Neural crest cell (in vitro differentiated cells): ENCODE measurements at places on chromosomes 7 and 10. TPM values are rescaled to one million over a fixed set of nuclear protein-coding genes. Genes with fewer than 3 reads are reported as not detected.

- no peaks in the 10 kb centered on the region for H3K4me1 ChIP-seq
- no peak for DNase-seq
- no peak overlapping the region for H3K27ac ChIP-seq
- peaks cover 5% of the 10 kb centered on the region for H3K27me3 ChIP-seq
- no peak overlapping the region for H3K4me3 ChIP-seq
- no peaks in the 10 kb centered on the region for H3K36me3 ChIP-seq
These were observed 58.8 kb upstream of the MKLN1 start for GRCh38 chr7:131268906-131269305.

DNA sequence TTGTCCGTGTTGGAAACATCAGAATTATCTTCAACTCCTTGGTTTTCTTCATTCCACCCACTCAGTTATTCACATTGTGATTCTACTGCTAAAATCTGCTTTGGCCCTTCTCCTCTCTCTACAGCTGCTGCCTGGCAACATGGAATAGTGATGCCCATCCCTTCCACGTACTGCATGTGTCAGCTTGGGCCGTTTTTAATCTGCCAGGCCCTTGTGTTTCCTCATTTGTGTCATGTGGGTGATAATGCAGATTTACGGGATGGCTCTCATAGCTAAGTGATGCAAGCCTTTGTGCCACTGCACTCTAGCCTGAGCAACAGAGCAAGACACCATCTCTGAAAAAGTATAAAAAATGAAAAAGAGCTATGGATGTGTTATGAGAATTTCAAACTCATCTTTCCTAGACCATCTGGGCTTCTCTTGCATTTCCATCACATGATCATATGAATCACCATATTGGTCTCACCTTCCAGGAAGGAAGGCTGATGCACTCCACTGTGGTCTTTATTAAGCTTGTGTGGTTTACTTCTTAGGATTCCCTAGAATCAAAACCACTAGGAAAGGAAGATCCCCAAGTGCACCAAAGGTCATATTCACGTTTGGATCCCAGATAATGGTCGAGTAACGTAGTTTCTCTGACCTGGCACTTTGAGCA is 20.6 kb upstream of the CELF2 start:
- DNase-seq: no peak
- H3K4me3 ChIP-seq: no peak overlapping the region
- H3K27me3 ChIP-seq: no peaks in the 10 kb centered on the region
- H3K4me1 ChIP-seq: no peaks in the 10 kb centered on the region
- H3K36me3 ChIP-seq: no peaks in the 10 kb centered on the region

DNA sequence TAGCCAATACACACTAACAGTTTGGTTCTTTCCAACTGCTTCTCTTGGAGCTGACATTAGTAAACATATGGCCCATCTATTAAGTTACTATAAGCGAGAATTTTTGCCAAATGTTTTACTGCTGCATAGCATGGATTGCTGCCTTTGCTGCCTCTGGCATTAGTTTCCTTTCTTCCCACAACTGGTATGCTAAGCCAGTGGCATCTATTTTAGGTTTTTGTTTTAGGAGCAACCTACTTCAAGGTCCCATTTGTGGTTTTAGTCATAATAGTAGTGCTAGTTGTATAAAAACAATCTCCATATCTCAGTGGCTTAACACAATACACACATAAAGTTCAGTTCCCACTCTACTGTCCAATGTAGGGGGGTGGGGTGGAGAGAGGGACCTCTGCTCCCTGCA is 25.9 kb upstream of the PANK1 start:
- no peaks in the 10 kb centered on the region for H3K36me3 ChIP-seq
- H3K4me3 ChIP-seq: no peak overlapping the region
- H3K27ac ChIP-seq: no peak overlapping the region
- H3K27me3 ChIP-seq: no peaks in the 10 kb centered on the region
- DNase-seq: no peak
- peaks cover 25% of the 10 kb centered on the region for H3K4me1 ChIP-seq

GRCh38 chr7:146175716-146176115 is 59.1 kb downstream of the CNTNAP2 start:
- no peak overlapping the region for H3K27ac ChIP-seq
- peaks cover 9% of the 10 kb centered on the region for H3K4me1 ChIP-seq
- no peaks in the 10 kb centered on the region for H3K36me3 ChIP-seq

GRCh38 chr7:42671627-42672026 is 240.2 kb downstream of the C7orf25 start:
- no peak for DNase-seq
- H3K4me3 ChIP-seq: no peak overlapping the region
- H3K27ac ChIP-seq: no peak overlapping the region
- H3K27me3 ChIP-seq: no peaks in the 10 kb centered on the region

DNA sequence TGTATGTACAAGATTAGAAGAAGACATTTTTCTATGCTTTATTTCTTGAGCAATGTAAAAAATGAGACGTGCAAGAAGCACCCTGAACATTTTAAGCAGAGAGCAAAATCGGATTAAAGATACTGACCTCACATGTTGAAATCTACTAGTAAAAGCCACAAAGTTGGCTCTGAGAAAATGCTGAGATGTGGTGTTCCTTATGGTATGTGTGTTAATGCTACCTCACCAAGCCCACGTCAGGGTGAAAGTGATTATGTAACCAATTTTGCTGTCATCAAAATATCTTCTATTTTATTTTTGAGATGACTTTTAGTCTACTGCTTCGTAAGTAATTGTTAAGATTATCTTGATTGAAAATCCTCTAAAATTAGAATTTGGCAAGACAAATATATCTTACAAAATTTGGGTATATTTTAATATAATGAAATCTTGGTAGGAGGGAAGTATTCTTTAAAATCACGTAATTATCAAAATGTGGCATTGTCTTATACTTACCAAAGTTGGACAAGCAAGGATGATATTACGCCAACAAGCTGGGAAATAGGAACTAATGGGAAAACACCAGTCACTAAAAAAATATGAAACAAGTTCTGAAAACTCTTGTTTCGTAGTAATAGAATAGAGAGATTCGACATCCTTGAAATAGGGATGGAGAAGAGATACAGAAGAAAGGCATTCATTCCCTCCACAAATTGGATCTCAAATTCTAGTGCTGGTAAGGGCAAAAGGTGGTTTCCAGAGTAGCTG is 5.8 kb downstream of the ADO start:
- peaks cover 71% of the 10 kb centered on the region for H3K4me1 ChIP-seq
- DNase-seq: no peak
- H3K27me3 ChIP-seq: peaks cover 17% of the 10 kb centered on the region
- no peak overlapping the region for H3K27ac ChIP-seq
- peak overlapping the region; percentile 92 for H3K4me3 ChIP-seq
- H3K36me3 ChIP-seq: peaks cover 12% of the 10 kb centered on the region

GRCh38 chr7:135372222-135372621 is 137.7 kb downstream of the CNOT4 start:
- H3K27me3 ChIP-seq: no peaks in the 10 kb centered on the region
- peaks cover 7% of the 10 kb centered on the region for H3K4me1 ChIP-seq
- H3K4me3 ChIP-seq: no peak overlapping the region
- H3K27ac ChIP-seq: no peak overlapping the region

DNA sequence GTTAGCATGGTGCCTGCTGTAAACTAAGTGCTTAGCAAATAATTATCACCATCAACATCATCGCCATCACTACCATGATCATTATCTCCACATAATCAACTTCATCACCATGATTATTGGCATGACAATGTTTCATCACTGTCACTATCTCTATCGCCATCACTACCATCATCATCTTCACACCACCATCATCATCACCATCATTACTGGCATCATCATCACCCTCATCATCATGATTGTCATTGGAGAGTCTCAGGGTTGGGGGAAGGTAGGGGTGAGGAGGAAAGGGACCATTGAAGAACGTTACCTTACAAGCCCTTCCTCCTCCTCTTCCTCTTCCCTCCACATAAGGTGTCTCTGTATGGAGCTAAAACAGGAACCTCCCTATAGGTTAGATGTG is 54.9 kb upstream of the GPR26 start:
- no peaks in the 10 kb centered on the region for H3K4me1 ChIP-seq
- H3K27me3 ChIP-seq: peaks cover 84% of the 10 kb centered on the region
- no peak for DNase-seq
- H3K4me3 ChIP-seq: no peak overlapping the region
- H3K36me3 ChIP-seq: no peaks in the 10 kb centered on the region
- H3K27ac ChIP-seq: no peak overlapping the region

DNA sequence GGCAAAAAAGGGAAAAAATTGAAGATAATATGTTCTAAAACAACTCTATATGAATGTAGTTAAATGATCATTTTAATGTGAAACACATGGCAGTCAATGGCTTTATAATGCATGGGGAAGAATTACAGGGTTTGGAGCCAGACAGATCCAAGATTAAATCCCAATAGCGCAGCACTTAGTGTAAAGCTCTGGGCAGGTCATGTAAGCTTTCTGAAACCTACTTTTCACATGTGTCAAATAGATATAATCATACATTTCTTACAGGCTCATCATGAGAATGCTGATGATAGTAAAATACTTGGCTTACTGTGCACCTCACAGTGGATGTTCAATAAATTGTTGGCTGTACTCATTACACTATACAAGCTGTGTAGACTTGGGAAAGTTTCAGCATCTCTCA is 48.0 kb upstream of the ZNF365 start:
- no peak overlapping the region for H3K27ac ChIP-seq
- H3K4me1 ChIP-seq: no peaks in the 10 kb centered on the region
- H3K27me3 ChIP-seq: peaks cover 3% of the 10 kb centered on the region
- DNase-seq: no peak
- H3K36me3 ChIP-seq: peaks cover 2% of the 10 kb centered on the region
- H3K4me3 ChIP-seq: no peak overlapping the region

DNA sequence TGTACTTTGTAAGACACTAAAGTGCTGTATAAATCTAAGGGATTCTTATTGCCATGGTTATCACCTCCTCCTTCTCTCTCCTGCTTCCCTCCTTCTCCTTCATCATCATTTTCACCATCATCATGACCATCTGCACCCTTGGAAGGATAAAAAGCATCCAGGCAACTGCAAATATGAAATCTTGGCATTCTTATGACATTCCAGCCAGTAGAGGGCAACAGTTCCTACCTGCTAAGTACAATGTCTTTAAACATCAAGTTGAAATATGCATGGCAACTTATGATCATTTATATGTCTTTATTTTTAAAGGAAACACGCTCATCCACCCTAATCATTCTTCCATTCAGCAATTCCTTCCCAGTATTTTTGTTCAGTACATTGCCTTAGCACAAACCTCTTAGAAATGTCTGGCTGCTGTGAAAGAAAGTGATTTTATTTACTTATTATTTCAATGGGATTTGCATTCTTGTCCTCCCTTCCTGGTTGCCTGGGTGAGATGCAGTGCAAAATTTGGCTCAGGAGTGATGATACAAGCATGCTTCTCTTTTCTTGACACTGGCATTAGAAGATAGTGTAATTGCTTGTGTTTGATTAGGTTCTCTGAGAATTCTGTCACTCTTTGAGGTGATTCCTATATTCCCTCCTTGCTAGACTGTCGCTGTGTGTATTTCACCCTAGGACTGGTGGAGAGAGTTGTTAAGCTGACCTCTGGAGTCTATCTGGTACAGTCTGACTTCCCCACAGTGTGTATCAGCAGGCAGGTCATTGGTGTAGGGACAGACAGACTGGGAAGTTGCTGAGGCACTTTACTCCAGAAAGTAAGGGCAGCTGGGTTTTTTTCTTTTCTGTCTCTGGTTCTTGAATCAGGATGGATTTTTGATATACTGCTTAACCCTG is 188.5 kb upstream of the BMPER start:
- no peak overlapping the region for H3K27ac ChIP-seq
- H3K4me1 ChIP-seq: peaks cover 21% of the 10 kb centered on the region
- no peaks in the 10 kb centered on the region for H3K36me3 ChIP-seq
- no peak for DNase-seq

DNA sequence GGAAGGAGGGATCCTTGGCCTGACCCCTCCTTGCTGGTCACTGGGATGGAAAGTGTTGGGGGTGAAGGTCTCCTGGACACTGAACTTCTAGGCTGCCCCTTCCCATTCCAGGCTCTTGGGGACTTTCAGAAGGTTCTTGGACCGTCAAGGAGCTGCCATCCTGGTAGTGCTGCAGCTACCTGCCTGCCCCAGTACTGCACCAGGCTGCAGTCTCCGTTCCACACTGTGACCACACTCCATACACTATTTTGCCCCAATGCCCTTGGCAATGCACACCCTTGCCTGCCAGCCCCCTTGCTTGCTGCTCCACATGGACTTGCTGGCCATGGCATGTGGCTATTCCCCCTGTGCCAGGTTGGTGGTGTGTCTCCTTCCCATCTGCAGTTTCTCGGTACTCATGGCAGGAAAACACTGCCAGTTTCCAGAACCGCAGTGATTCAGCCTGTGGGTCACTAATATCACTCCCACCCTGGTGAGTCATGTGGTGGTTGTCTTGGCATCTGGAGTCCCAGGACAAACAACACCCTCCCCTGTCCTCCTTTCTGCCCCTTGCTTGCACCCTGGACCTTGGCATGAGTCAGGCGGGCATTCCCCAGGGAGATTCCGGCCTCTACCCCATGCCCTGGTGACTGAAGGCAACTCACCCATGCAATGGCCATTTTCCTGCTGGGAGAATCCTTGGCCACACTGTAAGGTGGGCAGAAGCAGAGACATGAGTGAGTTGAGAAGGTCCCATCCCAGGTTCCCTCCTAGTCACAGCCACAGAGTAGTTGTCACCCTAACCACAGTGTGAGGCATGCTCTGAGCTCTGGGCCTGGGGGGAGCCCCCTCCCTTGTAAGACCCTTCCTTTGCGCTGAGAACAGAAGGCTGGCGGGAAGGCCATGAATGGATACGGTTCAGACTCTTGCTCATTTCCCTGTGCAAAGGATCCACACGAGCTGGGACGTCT is 32.8 kb downstream of the GOLGA7B start:
- H3K4me3 ChIP-seq: no peak overlapping the region
- H3K27me3 ChIP-seq: peaks cover 8% of the 10 kb centered on the region
- H3K4me1 ChIP-seq: no peaks in the 10 kb centered on the region
- H3K36me3 ChIP-seq: no peaks in the 10 kb centered on the region

DNA sequence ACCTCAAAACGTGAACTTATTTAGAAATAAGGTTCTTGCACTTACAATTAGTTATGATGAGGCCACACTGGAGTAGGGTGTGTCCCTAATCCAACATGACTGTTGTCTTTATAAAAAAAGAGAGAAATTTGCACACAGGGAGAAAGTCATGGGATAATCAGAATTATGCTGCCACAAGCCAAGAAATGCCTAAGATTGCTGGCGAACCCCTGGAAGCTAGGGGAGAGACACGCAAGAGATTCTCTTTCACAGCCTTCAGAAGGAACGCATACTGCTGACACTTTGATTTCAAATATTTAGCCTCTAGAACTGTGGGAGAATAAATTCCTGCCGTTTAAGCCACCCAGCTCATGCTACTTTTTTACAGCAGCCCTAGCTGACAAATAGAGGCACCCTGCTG is 138.3 kb downstream of the CCDC71L start:
- no peak overlapping the region for H3K27ac ChIP-seq
- H3K4me3 ChIP-seq: no peak overlapping the region
- H3K36me3 ChIP-seq: no peaks in the 10 kb centered on the region

- peaks cover 8% of the 10 kb centered on the region for H3K27me3 ChIP-seq
- no peak for DNase-seq
- no peaks in the 10 kb centered on the region for H3K36me3 ChIP-seq
- no peak overlapping the region for H3K4me3 ChIP-seq
- H3K4me1 ChIP-seq: no peaks in the 10 kb centered on the region
- no peak overlapping the region for H3K27ac ChIP-seq
These were observed 48.3 kb upstream of the OCM2 start for GRCh38 chr7:98038321-98038720.

The SCART1 gene
- total RNA-seq: 1.4 and 1.6 TPM in 2 replicates

The GRM3 gene
- total RNA-seq: 2.9 and 3.4 TPM in 2 replicates

The OLAH gene
- not detected in 2 replicates for total RNA-seq

The VAX1 gene
- total RNA-seq: 0.16 and 0.23 TPM in 2 replicates

The ZNF438 gene
- 3.5 and 4.0 TPM in 2 replicates for total RNA-seq

The STEAP1B gene
- 9.5 and 10.8 TPM in 2 replicates for total RNA-seq

The SLC13A1 gene
- total RNA-seq: not detected in 2 replicates

The MSMB gene
- not detected in 2 replicates for total RNA-seq
